ENCODE measurements at places on chromosomes 1 and 21.

DNA sequence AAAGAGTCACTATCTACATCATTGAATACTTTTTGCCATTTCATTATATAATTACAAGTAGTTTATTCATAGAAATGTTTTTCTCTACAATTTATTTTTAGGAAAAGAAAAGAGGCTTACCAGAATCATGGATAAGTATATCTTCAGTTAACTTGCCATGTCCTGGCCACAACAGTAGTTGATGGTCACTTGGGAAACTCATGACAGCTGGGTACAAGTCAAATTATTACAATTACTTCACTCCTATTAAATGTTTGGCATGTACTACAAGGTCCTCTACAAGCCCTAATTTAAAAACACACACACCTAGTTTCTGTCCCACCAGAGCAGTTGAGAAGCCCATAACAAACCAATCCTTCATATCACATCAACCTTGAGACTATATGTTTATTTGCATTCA, 29.4 kb downstream of the PALMD start:
- no peak for DNase-seq

GRCh38 chr1:173112129-173112528, 61.4 kb upstream of the TNFSF18 start:
- no peak for DNase-seq

- no peak for DNase-seq
Observed at GRCh38 chr21:41321211-41321907, 4.8 kb downstream of the FAM3B start.

DNA sequence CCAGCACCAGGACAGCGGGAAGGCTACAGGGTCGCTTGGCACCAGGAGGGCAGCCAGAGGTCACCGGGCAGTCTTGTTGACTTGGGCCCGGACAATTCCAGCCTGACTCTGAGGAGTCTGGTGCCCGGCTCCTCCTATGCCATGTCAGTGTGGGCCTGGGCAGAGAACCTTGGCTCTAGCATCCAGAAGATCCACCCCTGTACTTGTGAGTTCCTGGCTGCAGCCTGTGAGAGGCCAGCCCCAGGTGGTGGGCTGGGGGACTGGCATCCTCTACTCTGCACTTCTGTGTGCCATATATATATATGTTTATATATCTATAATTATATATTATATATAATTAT, 11.6 kb upstream of the PTPN7 start:
- DNase-seq: no peak

- no peak for DNase-seq
Observed at GRCh38 chr1:232635778-232636356, 5.9 kb upstream of the SIPA1L2 start.
